Activated T-helper 1 cell treated with anti-CD3 and anti-CD28 coated beads, Interleukin-12 subunit alpha, Interleukin-12 subunit beta, Interleukin-2, Interleukin-4 antibody, amounts not matched to agents 30 ng/mL and 10 ng/mL and 1 ng/mL, durations not matched to agents 14 hours and 24 hours and 36 hours (primary cell): ENCODE measurements at places on chromosomes 1 and 21. TPM values are rescaled to one million over a fixed set of nuclear protein-coding genes. Genes with fewer than 3 reads are reported as not detected.

Gene FCGR3A
- total RNA-seq, result not detected in 2 replicates

Gene ADAM30
- total RNA-seq, result not detected in 2 replicates

Gene KLHL21
- total RNA-seq, result 27.8 and 28.1 TPM in 2 replicates

Gene BRWD1
- 34.7 and 38.1 TPM in 2 replicates for total RNA-seq

Gene CD53
- 201 and 204 TPM in 2 replicates for total RNA-seq
